HepG2 (cell line): ENCODE measurements at places on chromosomes 5 and 9. TPM values are rescaled to one million over a fixed set of nuclear protein-coding genes. Genes with fewer than 3 reads are reported as not detected.

Gene FANCC
- 7.4 and 11.4 TPM in 2 replicates for total RNA-seq

Gene ANKRD34B
- total RNA-seq: 0.04 and 0.06 TPM in 2 replicates

Gene SGCD
- total RNA-seq: not detected in 2 replicates

Gene ABO
- total RNA-seq: not detected in 2 replicates

Gene DAPK1
- 34.0 and 35.9 TPM in 2 replicates for total RNA-seq

Gene ACTBL2
- not detected in 2 replicates for total RNA-seq

Gene ZNF474
- total RNA-seq: 0.07 TPM in 1 of 2 replicates, not detected in the other

Gene SPOCK1
- 0.18 TPM in 1 of 2 replicates, not detected in the other for total RNA-seq

Gene OGN
- not detected in 2 replicates for total RNA-seq

Gene SLC6A7
- not detected in 2 replicates for total RNA-seq

Gene SMC5
- 26.7 and 29.4 TPM in 2 replicates for total RNA-seq

Gene FOXD4L3
- total RNA-seq: not detected in 2 replicates

Gene PCDHGC4
- total RNA-seq: 0.07 TPM in 1 of 2 replicates, not detected in the other

Gene DMRT3
- not detected in 2 replicates for total RNA-seq

GRCh38 chr5:80736730-80737129 is 81.9 kb upstream of the DHFR start:
- H3K27ac ChIP-seq: no peak overlapping the region
- no peak for DNase-seq
- no peaks in the 10 kb centered on the region for H3K36me3 ChIP-seq
- no peak overlapping the region for H3K4me3 ChIP-seq

DNA sequence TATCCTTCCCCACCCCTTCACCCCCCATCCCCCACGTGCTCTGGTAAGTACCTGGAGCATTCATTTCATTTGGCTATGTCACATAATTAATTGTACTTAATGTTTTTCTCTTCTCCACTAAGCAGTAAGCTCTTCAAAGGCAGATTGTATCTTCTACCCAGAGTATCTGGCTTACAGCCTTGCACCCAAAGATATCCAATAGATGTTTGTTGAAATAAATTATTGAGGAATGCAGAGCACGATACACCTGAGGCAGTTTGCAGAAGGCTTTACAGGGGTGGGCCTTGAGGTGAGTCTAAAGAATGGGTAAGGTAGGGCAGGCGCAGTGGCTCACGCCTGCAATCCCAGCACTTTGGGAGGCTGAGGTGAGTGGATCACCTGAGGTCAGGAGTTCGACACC is 2.5 kb upstream of the SOWAHA start:
- no peak for DNase-seq
- no peaks in the 10 kb centered on the region for H3K36me3 ChIP-seq
- H3K4me3 ChIP-seq: no peak overlapping the region

DNA sequence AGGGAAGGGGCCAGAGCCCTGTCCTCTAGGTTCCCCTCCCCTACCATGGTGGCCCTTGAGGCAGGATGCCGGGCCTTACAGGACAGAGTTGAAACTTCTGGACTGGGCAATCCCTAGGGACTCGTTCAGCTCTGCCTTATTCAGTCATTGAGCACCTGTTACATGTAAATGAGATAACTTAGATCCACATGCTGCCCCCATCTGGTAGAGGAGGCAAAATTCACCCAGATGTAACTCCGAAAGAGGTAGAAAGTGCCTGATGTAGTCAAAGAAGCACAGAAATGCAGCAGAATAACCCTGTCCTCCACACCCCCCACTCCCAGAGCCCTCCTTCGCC is 1.5 kb downstream of the GGTA1 start:
- H3K4me1 ChIP-seq: peaks cover 21% of the 10 kb centered on the region
- H3K27ac ChIP-seq: no peak overlapping the region
- H3K27me3 ChIP-seq: peaks cover 48% of the 10 kb centered on the region
- no peaks in the 10 kb centered on the region for H3K36me3 ChIP-seq

- H3K27ac ChIP-seq: no peak overlapping the region
- H3K36me3 ChIP-seq: no peaks in the 10 kb centered on the region
- H3K4me3 ChIP-seq: no peak overlapping the region
- peaks cover 48% of the 10 kb centered on the region for H3K4me1 ChIP-seq
- no peak for DNase-seq
These were observed 9.1 kb downstream of the ANGPTL2 start for GRCh38 chr9:127113191-127113972.

- no peak overlapping the region for H3K27ac ChIP-seq
- peaks cover 27% of the 10 kb centered on the region for H3K4me1 ChIP-seq
- peaks cover 2% of the 10 kb centered on the region; the same call in 1 of the 2 replicates for H3K27me3 ChIP-seq
- no peaks in the 10 kb centered on the region for H3K36me3 ChIP-seq
- no peak for DNase-seq
- H3K4me3 ChIP-seq: no peak overlapping the region
These were observed 27.9 kb upstream of the SMU1 start for GRCh38 chr9:33104401-33104800.

DNA sequence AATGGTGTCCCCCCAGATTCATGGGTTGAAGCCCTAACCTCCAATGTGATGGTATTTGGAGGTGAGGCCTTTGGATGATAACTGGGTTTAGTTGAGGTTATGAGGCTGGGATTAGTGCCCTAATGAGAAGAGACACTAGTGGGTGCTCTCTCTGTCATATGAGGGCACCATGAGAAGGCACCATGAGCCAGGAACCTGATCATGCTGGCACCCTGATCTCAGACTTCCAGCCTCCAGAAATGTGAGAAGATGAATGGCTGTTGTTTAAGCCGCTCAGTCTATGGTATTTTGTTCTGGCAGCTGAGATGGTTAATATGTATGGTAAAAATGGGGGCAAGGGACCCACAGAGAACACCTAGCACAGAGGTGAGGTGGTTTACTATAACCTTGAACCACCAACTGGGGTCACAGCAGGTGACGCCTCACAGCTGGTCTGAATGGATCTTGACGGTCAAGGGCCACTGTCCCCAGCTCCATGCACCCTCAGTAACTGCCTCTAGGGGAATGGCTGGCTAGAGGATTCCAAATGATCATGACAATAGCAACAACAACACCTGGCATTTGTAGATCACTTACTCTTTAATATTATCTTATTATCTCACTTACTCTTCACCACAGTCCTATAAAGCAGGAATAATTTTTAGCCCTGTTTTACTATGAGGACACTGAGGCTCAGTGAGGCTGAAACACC is 57.1 kb downstream of the FOXI1 start:
- H3K4me3 ChIP-seq: no peak overlapping the region
- H3K4me1 ChIP-seq: no peaks in the 10 kb centered on the region
- no peaks in the 10 kb centered on the region for H3K36me3 ChIP-seq
- no peak overlapping the region for H3K27ac ChIP-seq
- H3K27me3 ChIP-seq: no peaks in the 10 kb centered on the region

- DNase-seq: no peak
- no peak overlapping the region for H3K27ac ChIP-seq
- H3K4me1 ChIP-seq: peaks cover 6% of the 10 kb centered on the region
- no peaks in the 10 kb centered on the region for H3K36me3 ChIP-seq
- H3K4me3 ChIP-seq: no peak overlapping the region
These were observed 60.8 kb downstream of the FOXD1 start for GRCh38 chr5:73387601-73388305.

- no peak overlapping the region for H3K27ac ChIP-seq
- H3K4me1 ChIP-seq: no peaks in the 10 kb centered on the region
- no peaks in the 10 kb centered on the region for H3K27me3 ChIP-seq
- no peaks in the 10 kb centered on the region for H3K36me3 ChIP-seq
- H3K4me3 ChIP-seq: no peak overlapping the region
These were observed 957.3 kb downstream of the CDH12 start for GRCh38 chr5:21895766-21896350.

DNA sequence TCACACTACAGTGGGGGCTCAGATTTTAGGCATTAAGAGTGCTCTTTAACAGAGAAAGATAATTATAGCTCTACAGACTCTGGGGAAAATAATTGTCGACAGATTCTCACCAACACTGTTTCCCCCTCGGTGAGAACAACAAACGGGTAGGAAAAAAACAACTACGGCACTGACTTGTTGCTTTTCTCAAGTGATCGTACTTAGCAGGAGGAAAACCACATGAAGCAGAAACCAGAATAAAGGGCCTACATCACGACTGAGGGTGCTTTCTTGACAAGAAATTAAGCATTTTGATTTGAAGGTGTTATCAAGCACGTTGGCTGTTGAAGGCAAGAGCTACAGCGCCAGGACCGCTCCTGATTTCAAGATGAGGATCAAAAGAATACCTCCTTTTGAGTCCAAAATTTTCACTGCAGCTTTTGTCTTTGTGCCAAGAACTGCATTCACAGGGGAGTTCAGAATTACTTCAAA is 27.2 kb upstream of the CER1 start:
- H3K4me3 ChIP-seq: no peak overlapping the region
- no peaks in the 10 kb centered on the region for H3K27me3 ChIP-seq
- peaks cover 9% of the 10 kb centered on the region for H3K36me3 ChIP-seq

DNA sequence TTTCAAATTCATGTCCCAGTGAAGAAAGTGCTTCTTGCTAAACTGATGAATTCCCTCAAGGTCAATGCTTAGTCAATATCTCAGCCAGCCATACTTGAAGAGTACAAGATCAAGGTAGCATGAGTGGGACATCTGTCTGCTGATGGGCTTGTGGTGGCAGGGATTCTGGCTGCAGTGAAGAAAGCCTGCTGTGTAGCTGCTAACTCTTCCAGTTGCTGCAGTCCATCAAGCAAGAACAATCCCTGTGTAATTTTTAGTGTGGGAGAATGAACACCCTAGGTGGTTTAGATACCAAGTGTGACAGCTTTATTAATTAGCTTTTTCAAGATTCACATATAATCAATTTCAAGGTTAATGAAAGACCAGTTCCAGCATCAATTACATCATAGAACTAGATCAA is 443.9 kb downstream of the TAF11L14 start:
- no peak overlapping the region for H3K27ac ChIP-seq
- no peak for DNase-seq
- no peaks in the 10 kb centered on the region for H3K27me3 ChIP-seq
- H3K4me3 ChIP-seq: no peak overlapping the region
- no peaks in the 10 kb centered on the region for H3K4me1 ChIP-seq
- H3K36me3 ChIP-seq: no peaks in the 10 kb centered on the region

DNA sequence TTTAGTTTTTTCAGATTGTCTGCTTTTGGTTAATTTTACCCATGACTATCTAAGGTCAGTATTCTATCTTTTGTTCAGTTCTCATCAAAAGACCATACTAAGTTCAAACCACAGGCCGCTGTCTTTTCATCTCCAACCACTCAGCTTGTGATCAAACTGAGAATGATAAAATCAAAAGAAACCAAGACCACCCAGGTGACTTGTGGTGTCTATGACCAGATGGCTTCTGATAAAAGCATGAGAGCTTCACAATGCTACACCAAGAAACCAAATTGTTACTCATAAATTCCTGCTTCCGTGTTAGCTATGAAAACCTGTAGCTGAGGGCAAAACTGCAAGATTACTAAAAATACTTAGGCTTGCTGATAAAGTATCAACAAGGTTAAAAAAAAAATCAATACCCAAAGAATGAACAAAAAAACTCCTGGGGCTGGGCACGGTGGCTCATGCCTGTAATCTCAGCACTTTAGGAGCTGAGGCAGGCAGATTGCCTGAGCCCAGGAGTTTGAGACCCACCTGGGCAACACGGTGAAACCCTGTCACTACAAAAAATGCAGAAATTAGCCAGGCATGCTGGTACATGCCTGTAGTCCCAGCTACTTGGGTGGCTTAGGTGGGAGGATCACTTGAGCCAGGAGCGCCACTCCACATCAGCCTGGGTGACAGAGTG is 25.8 kb upstream of the GPX8 start:
- no peak for DNase-seq
- H3K4me3 ChIP-seq: no peak overlapping the region
- H3K36me3 ChIP-seq: no peaks in the 10 kb centered on the region

- no peaks in the 10 kb centered on the region for H3K27me3 ChIP-seq
- H3K36me3 ChIP-seq: peaks cover 13% of the 10 kb centered on the region; the same call in 2 of the 3 replicates
- DNase-seq: no peak
- no peak overlapping the region for H3K4me3 ChIP-seq
These were observed 47.6 kb downstream of the AQP7 start for GRCh38 chr9:33354651-33355211.

GRCh38 chr5:131644370-131644769 is 9.3 kb upstream of the RAPGEF6 start:
- H3K36me3 ChIP-seq: no peaks in the 10 kb centered on the region
- H3K27me3 ChIP-seq: no peaks in the 10 kb centered on the region
- H3K4me3 ChIP-seq: no peak overlapping the region
- H3K4me1 ChIP-seq: no peaks in the 10 kb centered on the region

DNA sequence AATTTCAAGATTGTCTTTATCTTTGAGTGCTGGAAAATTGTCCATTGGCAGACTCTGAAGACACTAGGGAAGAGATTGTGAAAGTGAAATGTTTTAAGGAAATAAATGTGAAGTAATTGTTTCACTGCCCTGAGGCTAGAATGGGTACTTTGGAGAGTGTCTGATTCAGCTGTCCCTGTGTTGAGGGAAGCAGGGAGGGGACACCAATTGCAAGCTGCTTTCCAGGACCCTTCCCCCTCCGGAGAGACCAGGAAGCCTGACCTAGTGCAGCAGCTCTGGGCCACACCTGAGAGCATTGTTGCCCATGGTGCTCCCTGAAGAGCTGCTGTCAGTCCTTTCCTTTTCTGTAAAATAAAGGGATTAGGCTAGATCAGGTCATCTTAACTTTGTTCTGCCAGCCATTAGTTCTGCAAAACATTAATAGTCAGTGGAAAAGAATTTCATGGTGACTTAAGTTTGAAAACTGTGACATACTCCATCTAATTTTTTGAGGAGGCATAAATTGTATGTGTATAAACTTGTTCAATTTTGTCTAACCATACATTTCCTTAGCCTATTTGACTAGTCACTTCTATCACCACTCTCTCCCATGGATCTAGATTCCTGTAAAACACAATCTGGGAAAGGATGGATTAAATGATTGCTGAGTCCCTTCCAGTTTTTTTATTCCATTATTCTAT is 18.8 kb downstream of the MAP1B start:
- DNase-seq: no peak
- no peak overlapping the region for H3K4me3 ChIP-seq
- no peak overlapping the region for H3K27ac ChIP-seq
- no peaks in the 10 kb centered on the region for H3K27me3 ChIP-seq

GRCh38 chr9:1274334-1274733 is 224.2 kb downstream of the DMRT2 start:
- no peak for DNase-seq
- no peaks in the 10 kb centered on the region for H3K4me1 ChIP-seq
- no peaks in the 10 kb centered on the region for H3K36me3 ChIP-seq

DNA sequence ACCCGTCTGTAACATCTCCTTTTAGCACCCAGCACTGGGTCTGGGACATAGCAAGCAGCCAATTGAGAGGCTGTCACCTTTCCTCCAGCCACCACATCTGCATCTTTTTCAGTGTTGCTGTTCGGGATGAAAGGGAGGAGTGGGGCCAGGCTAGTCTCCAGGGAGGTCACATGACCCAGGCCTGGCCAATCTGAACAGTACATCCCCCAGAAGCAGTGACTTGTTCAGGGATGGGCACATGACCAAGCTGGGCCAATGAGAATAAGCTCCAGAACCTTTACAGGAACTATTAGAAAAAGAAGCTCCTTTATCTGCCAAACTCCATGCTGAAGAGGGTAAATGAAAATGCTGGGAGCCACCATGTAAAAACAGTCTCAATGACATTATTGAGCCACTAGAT is 359.0 kb downstream of the SLIT3 start:
- no peaks in the 10 kb centered on the region for H3K4me1 ChIP-seq
- H3K27ac ChIP-seq: no peak overlapping the region
- H3K36me3 ChIP-seq: no peaks in the 10 kb centered on the region
- no peak overlapping the region for H3K4me3 ChIP-seq

- no peaks in the 10 kb centered on the region for H3K27me3 ChIP-seq
- DNase-seq: peak; percentile 39
- H3K27ac ChIP-seq: no peak overlapping the region
- H3K36me3 ChIP-seq: no peaks in the 10 kb centered on the region
These were observed 27.5 kb downstream of the FSD1L start for GRCh38 chr9:105475302-105475701.
